Esophagus mucosa (tissue), 1 donor: ENCODE measurements at places on chromosomes 3 and 15.
A peak's percentile ranks its signal among the peaks of the same experiment; 100 is the strongest.

- no peak for ATAC-seq
Observed at GRCh38 chr3:10806006-10806405, 10.0 kb upstream of the SLC6A11 start.

DNA sequence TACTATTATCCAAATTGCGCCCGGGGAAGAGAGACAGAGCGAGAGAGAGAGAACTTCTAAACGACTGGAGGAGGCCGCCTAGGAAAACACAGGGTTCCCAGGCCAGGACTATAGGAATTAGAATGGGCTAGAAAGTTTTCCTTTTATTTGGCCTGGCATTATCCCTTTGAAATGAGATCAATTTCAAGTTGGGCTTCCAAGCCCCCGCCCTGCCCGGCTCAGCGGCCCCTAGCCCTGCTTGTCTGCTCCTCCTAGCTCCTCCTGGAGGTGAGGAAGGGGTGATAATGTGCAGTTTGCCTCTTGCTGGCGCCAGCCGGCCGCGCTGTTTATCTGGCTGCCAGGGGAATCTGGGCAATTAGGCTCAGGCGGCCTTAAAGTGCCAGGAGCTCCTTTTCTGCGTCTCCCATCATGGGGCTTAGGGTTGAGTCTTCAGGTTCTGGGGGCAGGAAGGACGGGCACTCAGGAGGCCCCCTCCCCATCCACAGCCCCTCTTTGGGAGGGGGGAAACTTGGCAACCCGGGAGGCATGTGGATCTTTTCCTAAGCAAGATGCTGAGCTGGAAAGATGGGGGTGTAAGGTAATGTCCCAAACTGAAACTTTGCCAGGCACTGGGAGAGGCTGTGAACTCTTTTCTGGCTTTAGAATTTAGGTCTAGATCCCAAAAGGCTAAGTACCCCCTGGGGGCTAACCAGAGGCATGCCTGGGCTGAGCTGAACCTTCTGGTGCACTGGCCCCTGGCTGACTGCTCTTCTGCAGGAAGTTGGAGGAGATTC is 5.5 kb downstream of the SMAD6 start:
- ATAC-seq = no peak

- no peak for ATAC-seq
Observed at GRCh38 chr15:66783725-66784124, 81.7 kb downstream of the SMAD6 start.

DNA sequence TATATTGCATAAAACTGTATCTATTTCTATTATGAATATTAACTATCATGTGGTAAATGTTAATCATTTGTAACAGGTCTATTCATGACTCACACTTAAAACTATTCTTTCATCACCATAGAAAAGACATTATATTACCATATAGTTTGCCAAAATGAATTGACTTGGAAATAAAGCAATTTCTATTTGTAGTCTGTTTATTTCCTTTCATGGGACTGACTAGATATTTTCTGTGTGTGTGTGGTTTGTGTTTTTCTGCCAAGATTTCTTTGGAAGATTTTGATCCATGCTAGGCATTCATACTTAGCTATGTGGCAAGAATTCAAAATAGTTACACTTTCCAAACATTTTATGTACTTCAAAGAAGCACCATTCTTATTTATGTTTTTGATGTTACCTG is 522.5 kb upstream of the AGTR1 start:
- no peak for ATAC-seq

GRCh38 chr3:129286081-129286480 is 7.4 kb downstream of the HMCES start:
- ATAC-seq = no peak

DNA sequence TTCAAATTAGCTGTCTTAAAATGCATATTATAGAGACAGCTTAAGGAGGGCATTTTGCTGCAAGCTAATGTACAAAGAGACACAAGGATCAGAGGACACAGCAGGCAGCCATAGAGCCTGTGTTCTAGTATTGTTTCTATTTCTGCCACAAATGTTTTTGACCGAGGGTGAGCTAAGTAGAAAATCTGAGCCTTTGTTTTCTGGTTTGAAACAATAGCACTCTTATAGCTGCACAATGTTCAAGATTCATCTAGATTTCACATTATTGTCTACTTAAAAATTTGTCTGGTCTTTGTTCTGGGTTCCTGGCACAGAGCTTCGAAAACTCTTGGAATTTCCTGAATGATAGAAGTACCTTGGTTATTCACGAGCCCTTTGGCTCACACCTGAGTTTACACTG is 40.0 kb upstream of the TUSC7 start:
- no peak for ATAC-seq

DNA sequence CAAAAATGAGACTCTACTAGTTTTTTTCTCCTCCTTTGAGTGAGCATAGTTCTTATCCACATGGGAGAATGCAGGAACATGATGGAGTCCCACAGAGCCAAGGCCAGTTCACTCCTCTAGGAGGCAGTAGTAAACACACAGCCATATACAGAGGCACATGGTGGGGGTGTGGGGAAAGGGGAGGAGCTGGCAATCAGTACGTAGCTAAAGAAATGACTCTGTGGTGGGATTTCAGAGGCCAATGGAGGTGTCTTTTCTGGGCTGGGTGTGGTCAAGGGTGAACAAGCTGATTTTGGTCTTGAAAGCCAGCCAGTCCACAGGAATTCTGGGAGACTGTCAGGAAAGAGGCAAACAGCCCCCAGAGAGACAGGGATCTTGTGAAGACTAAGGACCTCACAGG is 6.6 kb upstream of the RAB11A start:
- peak; percentile 85 for ATAC-seq

DNA sequence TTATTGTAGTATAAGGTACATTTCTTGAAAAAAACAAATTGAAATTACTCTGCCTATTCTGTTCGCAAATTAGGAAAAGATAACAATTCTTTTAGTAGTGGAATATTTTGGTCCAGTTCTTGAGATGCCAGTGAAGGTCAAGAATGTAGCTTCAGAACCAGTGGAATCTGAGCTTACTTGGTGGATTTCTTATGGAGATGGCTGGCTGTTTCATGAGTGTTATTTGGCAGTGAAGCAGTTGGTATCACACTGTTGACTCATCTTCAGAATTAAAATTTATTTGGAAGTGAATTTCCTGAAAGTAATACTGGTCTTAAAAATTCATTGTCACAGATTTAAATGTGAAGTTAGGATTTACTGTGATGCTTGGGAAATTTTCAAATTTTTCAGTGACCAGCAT is 19.1 kb downstream of the RNF13 start:
- no peak for ATAC-seq

- no peak for ATAC-seq
Observed at GRCh38 chr3:99498550-99499234, 139.7 kb upstream of the COL8A1 start.

DNA sequence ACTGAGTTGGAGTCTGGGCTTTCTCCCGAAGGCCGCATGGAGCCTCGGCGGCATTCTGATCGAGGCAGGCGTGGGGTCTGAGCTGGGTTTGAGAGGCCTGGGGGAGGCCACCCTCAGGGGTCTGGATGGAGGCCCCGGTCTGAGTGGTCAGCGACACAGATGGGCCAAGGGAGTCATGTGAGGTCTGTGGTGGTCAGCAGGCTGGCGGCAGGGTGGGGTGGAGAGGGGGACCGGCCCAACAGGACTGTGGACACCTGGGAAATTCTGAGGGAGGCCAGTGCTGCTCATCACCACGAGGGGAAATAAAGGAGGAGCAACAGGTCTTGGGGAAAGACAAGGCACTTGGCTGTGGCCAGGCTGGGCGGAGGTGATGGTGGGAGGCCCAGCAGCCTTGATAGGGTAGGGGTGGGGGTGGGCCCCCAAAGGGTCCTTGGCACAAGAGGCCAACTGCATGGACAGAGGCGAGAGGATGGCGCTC is 16.2 kb downstream of the CTSH start:
- ATAC-seq = no peak

DNA sequence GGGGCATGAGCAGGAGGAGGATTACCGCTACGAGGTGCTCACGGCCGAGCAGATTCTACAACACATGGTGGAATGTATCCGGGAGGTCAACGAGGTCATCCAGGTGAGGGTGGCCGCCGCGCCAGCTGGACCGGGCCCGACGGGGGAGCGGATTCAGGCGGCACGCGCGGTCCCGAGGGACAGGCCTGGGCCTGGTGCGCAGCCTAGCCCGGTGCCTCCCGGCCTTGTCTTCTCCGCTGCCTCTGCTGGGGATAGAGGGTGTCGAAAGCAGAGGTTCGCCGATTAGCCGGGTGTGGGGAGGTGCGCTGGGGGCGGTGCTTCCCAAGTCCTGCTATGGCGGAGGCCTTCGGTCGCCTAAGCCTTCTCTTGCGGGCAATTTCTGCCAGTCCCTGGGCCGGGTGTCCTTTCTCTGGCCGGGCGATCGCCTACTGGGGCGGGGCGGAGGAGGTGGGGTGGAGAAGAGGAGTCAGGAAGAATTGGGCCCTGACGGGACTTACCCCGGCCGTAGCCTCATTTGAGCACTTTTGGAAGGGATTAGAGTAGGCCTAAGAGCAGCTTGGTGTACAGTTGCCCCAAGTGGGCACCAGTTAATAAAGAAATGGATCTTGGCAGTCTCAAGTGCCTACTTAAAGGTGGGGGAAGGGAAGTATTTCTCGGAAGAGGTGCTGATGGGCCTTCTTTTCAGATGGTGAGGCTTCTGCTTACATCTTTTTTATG is 940 bp downstream of the ARIH1 start:
- peak; percentile 75 for ATAC-seq

DNA sequence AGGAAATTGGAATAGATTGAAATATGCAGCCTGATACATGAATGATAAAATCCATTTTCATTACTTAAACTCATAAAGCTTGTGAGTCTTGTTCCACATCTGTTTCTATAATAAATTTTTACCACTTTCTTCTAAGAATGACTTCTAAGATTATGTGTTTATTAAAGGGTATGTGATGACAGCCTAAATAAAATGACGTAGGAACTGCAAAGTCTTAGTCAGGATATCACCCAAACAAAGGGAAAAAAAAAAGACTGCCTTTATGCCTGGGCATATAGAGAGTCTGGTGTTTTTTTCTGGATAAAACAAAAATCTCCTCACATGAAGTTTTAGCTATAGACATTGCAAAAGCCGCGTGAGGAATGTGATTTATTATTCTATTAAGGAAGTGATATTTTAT is 844.0 kb downstream of the DIPK2A start:
- ATAC-seq = no peak

DNA sequence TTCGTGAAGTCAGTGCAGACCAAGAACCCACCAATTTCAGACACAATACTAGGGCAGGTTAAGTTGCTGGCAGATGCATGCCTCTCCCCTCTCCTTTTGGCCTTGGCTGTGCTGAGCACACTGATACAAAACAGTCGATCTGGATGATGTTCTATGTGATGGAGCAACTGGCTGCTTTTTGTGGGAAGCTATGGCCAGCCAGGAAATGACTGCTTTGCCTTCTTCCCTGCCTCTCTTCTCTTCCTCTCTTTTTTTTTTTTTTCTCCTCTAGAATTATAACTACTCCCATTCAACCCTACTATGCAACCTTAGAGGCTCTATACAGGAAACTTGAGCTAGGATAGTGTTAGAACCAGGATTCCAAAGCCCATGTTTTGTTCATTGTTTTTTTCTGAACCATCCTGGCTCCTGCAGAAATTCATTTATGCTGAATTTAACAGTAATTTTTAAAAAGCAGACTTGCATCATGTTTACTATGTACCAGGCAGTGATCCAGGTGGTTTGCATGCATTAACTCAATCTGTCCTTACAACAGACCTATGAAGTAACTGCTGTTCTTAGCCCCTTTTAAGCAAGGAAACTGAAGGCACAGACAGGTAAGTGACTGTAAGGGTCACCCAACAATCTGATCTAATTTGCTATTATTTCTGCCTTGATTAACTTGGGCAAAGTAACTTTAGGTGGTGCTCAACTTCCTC is 62.9 kb downstream of the PLD1 start:
- no peak for ATAC-seq

- ATAC-seq = no peak
Observed at GRCh38 chr15:59524331-59524731, 86.3 kb downstream of the FAM81A start.

GRCh38 chr3:23442598-23443383 is 239.7 kb downstream of the UBE2E2 start:
- no peak for ATAC-seq
